ENCODE measurements at places on chromosomes 12 and 14.

DNA sequence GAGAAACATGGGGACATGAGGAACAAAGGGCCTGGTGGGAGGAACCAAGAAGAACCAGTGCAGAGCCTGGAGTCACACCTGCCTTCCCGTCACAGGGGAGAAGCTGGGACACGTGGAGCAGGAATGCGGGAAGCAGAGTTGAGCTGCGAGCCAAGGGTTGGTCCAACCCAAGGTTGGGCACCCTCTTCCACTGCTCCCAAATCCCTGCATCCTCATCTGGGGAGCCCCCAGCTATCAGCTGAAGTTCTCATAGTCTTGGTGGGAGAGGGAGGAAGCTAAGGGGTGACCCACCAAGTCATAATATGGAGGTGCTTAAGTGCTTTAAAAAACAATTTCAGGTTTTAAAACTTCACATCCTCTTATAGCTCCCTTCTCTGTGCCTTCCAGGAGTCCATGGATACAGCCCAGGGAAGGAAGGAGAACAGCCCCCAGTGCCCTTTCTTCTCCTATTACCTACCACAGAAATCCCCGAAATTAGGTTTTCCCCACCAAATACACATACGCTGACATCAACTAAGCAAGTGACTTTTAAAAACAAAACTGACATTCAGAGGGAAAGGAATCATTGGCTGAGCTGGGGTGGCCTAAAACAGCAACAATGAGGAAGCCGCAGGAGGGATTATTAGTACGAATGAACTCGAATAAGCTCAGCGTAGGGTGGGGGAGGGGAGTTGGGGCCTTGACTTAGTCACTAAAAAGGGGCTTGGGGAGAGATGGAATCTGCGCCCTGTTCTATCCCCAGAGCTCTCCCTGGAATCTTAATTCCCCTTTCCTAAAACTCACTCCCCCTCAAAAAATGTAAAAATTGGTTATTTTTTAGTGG is 4.5 kb downstream of the MYL6 start:
- no peak for DNase-seq

GRCh38 chr14:76698631-76699030 is 62.6 kb upstream of the VASH1 start:
- DNase-seq: peak; percentile 44

DNA sequence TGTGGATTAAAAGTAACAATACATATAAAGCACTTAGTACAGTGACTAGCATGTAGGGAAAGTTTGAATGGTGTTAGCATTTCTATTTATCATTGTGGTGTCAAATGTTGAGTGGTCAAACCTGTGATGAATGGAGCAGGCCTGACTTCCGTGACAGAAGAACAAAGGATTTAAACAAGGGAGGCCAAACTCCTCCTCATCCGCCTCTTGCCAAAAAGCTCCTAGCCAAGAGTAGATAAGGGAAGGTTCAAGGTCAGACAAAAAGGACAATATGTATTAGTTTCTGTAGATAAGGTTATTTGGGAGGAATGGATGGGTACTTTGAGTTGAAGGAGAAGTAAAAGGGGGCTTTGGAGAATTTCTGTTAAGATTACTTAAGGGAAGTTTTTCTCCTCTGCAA is 6.5 kb downstream of the RNASE7 start:
- DNase-seq: no peak

DNA sequence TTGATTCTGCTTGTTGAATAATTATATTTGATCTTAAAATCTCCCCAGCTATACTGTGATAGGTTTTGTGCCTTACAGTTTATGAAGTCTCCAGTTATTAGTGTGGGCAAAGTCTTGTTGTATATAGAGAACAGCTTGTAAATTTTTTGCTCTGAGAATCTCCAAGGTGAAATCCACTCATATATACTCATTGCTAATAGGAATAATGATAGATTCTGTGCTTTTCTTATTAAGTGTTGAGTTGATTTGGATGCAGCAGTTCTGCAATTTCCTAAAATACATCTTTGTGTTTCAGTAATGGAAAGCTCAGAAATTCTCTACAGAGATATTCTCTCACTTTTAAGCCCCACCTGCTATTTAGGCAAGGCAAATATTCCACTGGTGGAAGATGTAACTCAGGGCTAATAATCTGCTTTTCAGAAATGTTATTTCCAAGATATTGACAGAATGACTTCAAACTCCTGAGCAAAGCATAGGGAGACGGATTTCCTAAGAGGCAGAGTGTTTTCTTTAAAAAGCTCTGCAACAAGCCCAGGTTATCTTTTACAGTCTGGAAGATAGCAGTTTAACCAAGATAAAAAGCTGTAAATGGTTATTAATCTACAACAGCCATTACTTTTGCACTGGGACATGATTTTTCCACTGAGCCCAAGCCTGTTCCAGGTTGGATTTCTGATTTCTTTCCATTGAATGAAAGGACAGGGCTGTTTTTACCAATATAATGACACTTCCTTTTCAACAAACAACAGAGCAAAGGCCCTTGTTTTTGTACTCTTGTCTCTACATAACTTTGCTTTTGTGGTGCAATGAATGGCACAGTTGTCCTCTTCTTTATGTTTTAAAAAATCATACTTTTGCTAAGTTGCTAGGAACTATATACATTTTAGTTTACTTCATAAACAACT is 239.9 kb upstream of the ATP2B1 start:
- no peak for DNase-seq

DNA sequence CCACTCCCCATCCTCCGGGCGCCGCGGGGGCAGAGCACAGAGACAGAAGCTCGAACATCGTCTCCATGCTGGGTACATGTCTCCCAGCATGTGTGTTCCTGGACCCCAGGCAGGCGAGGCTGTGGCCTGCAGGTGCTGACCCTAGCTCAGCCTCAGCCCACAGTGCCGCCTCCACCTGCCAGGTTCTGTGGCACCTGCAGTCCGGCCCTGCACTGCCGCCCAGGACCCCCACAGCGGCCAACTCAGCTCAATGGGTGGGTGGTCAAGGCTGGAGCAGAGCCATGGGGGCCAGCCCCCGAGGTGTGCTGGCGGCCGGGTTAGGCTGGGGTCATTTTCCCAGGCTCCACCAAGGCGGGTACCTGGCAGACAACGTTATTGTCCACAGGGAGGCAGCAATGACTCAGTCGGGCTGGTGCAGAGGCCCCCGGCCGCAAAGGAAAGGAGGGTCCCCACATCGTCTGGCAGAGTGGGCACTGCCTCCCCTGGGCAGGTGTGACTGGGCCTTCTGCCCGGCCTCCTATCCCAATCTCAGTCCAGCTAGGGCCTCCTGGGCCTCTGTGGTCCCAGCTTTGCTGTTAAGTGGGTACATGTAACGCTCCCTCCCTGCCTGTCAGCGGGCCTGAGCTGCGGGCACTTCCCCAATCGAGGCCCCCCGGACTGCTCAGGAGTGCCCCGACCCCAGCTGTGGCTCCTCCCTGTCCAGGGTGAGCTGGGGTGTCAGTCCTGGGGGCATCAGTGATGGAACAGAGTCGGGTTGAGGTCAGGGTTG is 20.2 kb upstream of the NUDT14 start:
- DNase-seq: no peak

DNA sequence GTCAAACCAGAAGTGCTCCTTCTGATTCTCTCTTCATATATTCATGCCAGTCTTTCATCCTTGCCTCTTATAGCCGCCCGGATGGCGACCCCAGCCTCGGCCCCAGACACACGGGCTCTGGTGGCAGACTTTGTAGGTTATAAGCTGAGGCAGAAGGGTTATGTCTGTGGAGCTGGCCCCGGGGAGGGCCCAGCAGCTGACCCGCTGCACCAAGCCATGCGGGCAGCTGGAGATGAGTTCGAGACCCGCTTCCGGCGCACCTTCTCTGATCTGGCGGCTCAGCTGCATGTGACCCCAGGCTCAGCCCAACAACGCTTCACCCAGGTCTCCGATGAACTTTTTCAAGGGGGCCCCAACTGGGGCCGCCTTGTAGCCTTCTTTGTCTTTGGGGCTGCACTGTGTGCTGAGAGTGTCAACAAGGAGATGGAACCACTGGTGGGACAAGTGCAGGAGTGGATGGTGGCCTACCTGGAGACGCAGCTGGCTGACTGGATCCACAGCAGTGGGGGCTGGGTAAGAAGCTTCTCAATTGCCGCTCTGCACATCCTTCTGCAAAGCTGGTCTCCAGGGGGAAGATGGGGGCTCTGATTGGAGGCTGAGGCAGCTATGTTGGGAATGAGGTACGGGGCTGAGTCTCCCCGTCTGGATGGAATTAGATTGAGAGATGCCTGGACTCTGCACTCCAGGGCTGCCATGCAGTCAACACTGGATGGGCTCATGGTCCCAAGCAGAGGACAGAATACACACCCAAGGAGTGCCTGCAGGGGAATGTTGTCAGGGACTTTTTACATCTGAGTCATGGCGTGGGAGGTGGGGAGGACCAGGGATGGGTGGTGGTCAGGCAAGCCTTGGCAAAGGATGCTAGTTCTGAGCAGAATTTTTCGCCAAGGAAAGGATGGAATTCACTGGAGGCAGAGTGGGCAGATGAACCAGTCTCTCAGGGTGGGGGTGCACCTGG is 1.3 kb downstream of the BCL2L2 start:
- DNase-seq: no peak

- DNase-seq: no peak
Observed at GRCh38 chr14:68439676-68440075, 353.2 kb downstream of the ZFP36L1 start.

- DNase-seq: no peak
Observed at GRCh38 chr12:116011217-116011616, 266.3 kb downstream of the MED13L start.

GRCh38 chr12:34287986-34288962 is 266.0 kb downstream of the ALG10 start:
- no peak for DNase-seq

DNA sequence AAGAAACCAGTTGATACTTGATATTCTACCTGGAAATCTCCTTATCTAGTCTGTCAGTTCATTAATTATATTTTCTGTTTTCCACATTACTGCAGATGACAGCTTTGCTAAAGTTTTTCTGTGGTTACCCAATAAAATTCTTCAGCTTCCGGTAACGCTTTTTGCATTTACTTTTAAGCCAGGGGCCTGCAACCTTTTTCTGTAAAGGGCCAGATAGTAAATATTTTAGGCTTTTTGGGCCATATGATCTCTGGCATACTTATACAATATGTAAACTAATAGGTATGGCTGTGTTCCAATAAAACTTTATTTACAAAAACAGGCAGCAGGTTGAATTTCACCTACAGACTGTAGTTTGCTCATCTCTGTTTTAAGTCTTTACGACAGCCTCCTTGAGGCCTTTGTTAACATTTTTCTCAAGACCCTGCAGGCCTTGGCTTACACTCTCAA is 48.3 kb downstream of the SPATS2 start:
- no peak for DNase-seq

GRCh38 chr12:50107416-50108268 is 3.8 kb downstream of the GPD1 start:
- DNase-seq: no peak

GRCh38 chr12:49982246-49983087 is 9.7 kb downstream of the AQP6 start:
- peak; percentile 73 for DNase-seq

DNA sequence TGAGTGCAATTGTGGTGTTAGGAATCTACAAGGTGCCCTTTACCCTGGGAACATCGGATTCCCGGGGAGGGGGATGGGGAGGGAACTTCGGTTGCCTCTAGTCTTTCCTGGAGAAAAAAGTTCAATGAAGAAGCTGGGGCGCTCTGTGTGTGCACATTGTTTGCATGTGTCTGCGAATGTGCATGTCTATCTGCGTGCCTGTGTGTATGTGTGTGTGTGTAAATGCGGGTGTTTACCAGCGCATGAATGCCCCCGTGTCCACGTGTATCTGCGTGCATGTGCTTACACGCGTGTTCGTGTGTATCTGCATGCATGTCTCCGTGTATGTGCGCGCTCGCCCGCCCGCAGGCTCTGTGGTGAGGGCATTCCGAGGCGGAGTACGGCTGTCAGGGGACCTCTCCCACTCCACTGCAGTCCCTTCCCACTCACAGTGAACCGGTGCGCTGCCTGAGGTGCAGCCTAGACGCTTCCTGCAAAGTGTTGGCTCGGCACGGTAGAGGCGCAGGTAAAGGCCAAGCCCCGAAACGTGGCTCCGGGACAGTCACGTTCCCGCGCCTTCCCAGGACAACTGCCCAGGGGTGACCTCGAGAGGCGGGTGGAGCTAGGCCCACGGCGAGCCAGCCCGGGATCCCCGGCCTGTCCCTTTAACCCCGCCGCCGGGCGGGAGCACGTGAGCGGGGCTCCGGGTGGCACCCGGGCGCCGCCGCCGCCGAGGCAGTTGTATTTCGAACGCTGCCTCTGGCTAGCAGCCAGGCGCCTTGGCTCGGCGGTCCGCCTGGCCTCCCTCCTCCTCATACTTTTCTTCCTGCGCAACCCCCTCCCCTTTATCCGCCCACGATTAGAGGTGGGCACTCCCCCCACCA is 539 bp upstream of the HMGA2 start:
- DNase-seq: peak; percentile 66

DNA sequence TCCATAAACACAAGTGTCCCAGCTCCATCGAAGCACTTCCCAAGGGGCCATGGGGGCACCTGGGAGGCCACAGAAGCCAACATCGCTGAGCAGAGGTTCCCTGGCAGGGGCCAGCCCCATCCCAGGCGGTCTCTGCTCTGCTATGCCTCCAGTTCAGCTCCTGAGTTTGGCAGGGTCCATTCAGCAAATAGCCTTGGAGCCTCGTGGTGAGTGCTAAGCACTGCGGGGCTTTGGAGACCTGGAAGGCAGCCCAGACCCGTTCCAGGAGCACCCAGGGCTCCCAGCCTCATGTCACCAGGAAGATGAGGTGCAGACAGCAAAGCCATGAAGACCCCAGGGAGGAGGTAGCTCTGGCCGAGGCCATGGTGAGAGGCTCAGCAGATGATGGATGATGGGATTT is 109.5 kb downstream of the LGMN start:
- no peak for DNase-seq

DNA sequence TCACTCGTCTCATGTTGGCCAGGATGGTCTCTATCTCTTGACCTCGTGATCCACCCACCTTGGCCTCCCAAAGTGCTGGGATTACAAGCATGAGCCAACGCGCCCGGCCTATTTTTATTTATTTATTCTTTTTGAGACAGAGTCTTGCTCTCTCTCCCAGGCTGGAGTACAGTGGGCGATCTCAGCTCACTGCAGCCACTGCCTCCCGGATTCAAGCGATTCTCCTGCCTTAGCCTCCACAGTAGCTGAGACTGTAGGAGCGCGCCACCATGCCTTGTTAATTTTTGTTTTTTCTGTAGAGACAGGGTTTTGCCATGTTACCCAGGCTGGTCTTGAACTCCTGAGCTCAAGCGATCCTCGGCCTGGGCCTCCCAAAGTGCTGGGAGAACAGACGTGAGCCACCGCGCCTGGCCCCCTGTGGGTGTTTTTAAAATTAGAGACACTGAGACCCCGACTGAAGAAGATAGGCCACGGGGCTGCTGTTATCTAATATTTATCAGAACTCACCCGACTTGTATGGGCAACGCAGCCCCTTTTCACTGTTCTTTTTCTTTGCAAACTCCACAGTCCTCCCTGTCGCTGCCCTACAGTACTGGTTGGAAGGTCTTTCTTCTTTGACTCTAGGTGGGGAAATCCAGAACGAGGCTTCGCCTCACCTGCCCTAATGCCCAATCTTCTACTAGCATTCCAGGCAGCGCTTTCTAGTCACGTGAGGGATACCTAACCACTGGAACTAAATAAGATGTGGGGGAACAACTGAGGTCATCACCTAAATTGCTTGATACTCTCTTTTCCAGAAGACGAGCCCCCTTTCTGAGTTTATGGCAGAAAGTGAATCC is 1.4 kb upstream of the GABARAPL1 start:
- no peak for DNase-seq
